ENCODE measurements at places on chromosomes 6 and 20. TPM values are rescaled to one million over a fixed set of nuclear protein-coding genes. Genes with fewer than 3 reads are reported as not detected.

SIRPG gene
- not detected for polyA plus RNA-seq

- DNase-seq = no peak
Measured at GRCh38 chr6:26323525-26324294, 41.3 kb upstream of the BTN3A2 start.

- DNase-seq = no peak
Measured at GRCh38 chr6:125789576-125790357, 993 bp upstream of the NCOA7 start.

- no peak for DNase-seq
Measured at GRCh38 chr6:72825315-72825911, 203.5 kb downstream of the KCNQ5 start.

- no peak for DNase-seq
Measured at GRCh38 chr20:25495189-25495824, 87.8 kb downstream of the GINS1 start.

DNA sequence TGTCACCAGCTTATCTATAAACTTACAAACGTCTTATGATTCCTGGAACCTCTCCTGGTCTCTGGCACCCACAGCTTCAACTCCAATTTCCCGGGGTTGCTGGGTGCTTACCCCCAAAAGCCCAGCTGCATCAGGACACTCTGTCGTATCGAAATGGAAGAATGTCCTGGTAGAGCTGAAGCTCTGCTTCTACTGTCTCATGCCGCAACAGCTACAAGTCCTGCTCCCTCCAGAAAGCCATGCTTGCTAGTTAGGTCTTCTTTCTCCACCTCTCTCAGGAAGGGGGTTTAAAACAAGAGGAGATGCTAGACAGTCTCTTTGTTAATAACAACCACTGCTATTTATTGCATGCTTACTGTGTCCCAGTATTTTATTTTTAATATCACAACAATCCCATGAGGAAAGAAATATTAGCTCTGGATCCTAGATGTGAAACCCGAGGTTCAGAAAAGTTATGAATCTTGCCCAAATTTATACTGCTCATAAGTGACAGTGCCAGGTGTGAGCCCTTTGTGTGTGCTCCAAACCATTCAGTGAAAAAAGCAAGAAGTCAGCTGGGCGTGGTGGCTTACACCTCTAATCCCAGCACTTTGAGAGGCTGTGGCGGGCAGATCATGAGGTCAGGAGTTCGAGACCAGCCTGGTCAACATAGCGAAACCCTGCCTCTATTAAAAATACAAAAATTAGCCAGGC is 82.3 kb upstream of the GCM1 start:
- no peak for DNase-seq

- DNase-seq = no peak
Measured at GRCh38 chr6:90304308-90304707, 7.7 kb upstream of the BACH2 start.

PRKN gene
- 11.9 TPM for polyA plus RNA-seq

DNA sequence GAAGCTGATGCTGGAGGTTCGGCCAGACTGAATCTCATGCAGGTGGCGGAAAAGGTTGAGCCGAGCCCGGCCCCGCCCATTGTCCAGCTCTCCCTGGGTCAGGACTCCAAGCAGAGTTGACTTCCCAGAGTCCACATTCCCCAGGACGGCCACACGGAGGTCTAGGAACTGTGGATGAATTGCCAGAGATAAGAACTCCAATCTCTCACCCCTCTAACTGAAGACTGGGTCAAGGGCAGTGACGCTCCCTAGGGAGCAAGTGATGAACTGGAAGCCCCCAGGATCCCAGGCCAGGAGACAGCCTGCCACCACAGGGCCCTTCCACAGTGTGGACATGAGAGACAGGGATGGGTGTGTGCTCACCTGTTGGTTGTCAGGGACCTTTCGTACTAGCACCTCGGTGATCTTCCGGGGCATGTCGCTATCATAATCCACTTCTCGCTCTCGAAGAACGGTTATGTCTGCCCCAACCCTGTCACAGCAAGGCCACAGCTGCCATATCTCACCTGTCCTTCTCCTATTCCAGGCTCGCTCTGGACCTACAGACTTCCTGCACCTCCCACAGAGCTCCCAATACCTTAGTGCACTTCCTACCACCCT is 3.6 kb downstream of the GTPBP2 start:
- DNase-seq = no peak

- no peak for DNase-seq
Measured at GRCh38 chr6:9943986-9944385, 470.9 kb downstream of the TFAP2A start.

DNA sequence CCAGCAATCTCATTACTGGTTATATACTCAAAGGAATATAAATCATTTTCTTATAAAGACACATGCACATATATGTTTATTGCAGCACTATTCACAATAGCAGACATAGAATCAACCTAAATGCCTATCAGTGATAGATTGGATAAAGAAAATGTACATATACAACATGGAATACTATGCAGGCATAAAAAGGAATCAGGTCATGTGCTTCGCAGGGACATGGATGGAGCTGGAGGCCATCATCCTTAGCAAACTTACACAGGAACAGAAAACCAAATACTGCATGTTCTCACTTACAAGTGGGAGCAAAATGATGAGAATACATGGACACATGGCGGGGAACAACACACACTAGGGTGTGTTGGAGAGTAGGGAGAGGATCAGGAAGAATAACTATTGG is 58.1 kb upstream of the FBXO30 start:
- DNase-seq = no peak

GRCh38 chr20:39676241-39676640 is 714.1 kb downstream of the DHX35 start:
- no peak for DNase-seq

LAMA4 gene
- polyA plus RNA-seq = 107 TPM

DNAH8 gene
- polyA plus RNA-seq = 0.50 TPM

UBE2C gene
- 69.9 TPM for polyA plus RNA-seq

C6orf52 gene
- polyA plus RNA-seq = 1.6 TPM

TMEM14A gene
- polyA plus RNA-seq = 52.4 TPM

BMP6 gene
- polyA plus RNA-seq = 3.7 TPM

DNA sequence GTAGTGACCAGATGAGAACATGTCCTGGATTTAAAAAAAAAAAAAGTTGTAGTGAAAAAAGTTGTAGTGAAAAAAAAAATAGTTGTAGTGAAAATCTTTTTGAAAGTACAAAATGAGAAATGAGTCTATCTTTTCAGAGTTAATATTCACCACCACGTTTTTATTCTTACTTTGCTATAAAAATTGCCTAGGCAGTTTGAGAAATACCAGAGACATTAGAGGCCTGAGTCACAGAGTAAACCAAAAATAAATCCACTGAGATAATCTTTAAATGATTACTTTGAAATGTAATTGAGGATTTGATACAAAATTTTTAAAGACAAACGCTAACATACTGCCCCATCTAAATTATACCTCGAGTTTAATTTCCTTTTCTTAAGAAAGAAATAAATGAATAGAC is 101.2 kb upstream of the TIAM2 start:
- no peak for DNase-seq

DNA sequence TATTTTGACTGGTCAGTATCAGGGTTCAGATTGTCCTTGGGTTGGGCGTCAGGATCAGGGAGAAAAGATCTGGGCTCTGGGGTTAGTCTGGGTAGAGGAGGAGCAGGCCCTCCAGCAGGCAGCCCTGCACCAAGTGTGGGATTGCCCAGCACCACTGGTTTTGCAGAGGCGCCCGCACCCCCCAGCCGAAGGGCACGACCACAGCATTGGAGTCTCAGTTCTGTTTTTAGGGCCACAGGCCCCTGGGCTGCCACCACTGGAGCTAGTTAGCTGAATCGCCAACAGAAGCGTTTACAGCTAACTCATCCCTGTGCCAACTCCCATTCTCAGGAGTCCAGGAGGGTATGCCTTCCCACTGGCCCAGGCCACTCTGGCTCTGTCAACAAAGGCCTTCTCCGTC is 84.2 kb downstream of the TCP11 start:
- DNase-seq = no peak

GRCh38 chr20:49118307-49118706 is 69.8 kb downstream of the STAU1 start:
- no peak for DNase-seq

DNA sequence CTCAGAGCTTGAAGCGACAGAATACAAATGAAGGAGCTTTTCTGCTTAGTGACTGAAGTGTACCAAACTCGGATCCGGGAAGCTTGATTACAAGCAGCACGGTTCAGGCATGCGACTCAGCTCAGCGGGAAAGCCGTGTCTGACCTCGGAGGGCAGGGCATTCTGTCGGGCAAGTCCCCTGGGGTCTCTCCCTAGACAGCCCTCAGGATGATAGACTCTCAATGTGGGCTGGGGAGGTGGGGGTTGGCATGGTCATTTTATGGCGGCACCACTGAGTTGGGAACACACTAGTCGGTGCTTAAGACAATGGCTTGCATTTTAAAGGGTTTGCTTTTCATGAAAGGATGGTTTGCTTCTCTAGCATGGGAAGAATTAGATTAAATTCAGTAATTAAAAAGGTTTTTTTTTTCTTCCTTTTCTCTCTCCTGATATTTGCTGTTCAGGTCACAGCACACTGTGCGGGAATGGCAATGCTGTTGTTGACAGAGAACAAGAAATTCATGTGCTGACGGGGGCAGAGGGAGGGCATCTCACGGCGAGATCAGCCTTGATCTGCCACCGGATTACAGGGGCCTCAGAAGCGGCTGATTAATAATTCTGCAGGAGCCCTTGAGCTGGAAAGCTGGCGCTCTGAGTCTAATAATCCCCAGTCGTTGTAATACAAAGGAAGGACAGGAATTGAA is 80.7 kb upstream of the TRAF3IP2 start:
- DNase-seq = no peak

BHLHE23 gene
- polyA plus RNA-seq = not detected

DNA sequence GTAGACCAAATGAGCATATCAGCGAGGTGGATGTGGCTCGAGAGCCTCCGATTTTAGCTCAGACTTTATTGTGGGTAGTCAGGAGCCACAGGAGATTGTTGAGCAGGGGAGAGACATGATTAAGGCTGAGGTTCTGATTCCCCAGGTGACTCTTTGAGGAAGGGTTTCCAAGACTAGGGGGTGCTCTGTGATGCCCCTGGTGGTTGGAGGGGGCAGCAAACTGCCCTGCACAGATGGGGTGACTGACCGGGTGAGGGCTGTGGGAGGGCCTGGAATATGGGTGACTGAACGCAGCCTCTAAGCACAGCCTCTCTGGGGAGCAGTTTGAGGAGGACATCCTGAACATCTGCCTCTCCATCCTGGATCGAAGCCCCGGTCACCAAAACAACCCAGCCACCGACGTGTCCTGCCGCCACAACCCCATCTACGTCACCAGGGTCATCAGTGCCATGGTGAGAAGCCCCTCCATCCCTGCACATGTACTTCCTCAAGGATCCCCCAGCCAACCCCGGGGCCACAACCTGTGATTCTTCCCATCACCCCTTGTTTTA is 17.0 kb downstream of the TGM6 start:
- no peak for DNase-seq

DNA sequence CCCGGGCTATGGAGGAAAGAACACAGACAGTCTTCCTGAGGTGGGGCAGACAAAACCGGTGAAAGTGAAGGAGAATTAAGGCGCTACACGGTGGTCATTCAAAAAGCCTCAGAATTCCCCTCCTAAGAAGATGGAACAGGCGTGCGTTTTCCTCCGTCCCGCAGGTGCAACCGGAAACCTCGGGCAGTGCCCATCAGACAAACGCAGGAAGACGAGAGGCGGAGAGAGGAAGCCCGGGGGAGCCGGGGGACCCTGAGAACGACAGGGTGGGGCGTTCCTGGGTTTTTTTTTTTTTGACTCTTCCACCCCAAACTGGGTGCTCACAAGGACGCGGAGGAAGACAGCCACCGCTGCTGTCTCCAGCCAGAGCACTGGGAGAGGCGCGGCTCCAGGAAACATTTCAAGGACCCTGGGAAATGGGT is 25.4 kb downstream of the TTLL2 start:
- no peak for DNase-seq

DNA sequence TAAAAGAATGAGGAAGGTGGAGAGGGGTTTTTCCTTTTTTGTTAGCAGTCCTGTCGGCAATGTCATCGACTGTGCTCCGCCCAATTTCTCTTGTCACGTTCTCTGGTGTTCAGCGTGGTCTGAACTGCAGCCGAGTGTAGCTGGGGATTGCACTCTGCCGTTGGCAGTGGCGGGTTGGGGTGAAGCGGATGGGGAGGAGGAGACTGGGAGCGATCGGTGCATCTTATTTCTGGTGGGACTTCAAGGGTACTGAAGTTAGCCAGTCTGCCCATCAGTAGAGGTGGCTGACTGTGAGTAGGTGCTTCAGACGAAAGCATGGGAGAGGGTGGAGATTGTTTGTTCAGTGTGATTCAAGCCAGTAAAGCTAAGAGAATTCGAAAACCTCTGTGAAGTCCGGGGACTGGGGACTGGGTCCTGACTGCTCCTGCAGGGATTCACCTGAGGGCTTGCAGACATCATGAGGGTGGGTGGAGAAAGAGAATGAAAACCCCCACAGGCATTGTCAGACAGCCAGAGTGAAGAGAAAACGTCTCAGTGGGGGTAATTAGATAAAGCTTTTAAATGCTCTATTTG is 5.1 kb downstream of the RREB1 start:
- DNase-seq = no peak

DNA sequence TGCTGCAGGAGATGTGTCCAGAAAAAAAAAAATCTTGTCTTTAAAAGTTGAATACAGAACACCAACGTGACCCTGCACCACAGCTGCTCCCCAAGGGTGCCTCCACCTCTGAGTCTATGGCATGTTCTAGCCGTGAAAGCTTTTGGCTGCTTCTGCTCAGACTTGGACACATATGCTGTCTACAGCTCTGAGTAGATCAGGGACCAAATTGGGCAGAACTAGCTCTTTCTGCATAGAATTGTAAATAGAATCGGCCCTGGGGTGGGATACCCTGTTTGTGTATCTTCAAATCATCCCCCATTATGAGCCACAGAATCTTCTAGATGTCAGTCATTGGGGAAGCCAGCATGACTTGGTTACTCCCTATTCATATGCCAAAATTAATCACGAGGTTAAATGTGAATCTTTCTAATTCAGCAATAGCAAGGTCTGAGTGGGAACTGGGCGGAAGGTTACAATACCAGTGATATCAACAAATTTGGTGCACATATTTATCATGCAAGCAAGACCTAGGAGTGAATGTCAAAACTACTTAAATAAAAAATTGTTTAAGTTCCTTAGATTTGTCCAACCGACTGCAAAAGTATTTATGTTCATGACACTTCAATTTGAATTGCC is 302.8 kb downstream of the KIF16B start:
- no peak for DNase-seq

MATN4 gene
- 3.2 TPM for polyA plus RNA-seq

- DNase-seq = peak; percentile 46
Measured at GRCh38 chr20:610130-611046, at the start of gene TCF15. Gene TCF15, minus strand, starts transcription at chr20:610309. Its CDS starts 72 bp downstream, at chr20:610237.

DNA sequence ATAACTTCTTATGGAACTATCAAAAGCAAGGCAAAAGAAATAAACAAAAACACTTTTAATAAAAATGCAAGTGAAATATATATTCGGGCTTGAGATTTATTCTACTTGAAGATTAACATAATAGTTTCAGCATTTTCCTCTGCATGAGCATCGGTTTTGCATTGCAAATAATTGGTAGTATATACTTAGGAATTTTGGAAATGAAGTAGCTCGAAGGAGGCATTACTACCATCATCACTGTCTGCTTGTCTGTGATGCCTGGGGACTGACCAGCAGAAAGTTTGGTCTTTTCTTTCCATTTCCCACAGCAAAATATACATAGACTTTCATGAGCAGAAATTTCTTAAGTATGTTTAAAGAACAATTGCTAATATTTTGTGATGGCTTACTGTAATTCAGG is 570.7 kb downstream of the HTR1B start:
- DNase-seq = no peak

GRCh38 chr20:19497064-19497463 is 261.0 kb upstream of the RIN2 start:
- no peak for DNase-seq

- DNase-seq = no peak
Measured at GRCh38 chr6:50030350-50030749, 8.6 kb upstream of the DEFB110 start.

- no peak for DNase-seq
Measured at GRCh38 chr6:21402368-21402767, 191.2 kb upstream of the SOX4 start.

Data from left renal pelvis (tissue), 4 donors.